ENCODE measurements at places on chromosomes 16 and 17.
A peak's percentile ranks its signal among the peaks of the same experiment; 100 is the strongest.

- DNase-seq, result no peak
These were observed 5.7 kb downstream of the IRX5 start for GRCh38 chr16:54936201-54936978.

- no peak for DNase-seq
These were observed 28.8 kb downstream of the MGAT5B start for GRCh38 chr17:76897023-76897422.

GRCh38 chr16:74698222-74698621 is 2.4 kb downstream of the MLKL start:
- DNase-seq, result no peak

DNA sequence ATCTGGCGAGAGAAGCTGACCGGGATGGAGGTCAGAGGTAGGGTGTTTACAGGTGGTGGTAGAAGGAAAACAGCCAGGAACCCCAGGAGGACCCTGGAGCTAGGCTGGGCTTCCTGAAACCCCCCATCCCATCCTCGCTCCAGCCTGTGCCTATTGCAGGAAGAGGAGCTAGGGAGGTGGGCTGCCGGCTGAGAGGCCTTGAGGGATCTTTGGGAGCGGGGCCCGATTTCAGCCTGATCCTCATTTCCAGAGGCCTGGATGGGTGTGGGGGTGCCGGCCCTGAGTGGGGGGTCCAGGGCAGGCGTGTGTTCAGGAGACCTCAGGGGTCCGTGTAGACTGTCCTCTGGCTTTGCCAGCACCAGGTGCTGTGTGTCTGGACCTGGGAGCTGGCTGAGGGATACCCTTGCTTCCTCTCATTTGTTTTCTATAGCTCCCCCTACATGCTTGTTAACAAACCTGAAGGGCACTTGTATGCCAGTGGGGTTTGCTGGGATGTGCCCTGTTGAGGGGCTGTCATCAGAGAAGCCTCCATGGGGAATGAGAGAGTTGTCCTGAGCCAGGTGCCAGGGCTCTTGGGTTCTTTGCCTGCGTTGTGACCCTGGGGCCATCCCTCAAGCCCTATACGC is 18.9 kb upstream of the RAP1GAP2 start:
- no peak for DNase-seq

DNA sequence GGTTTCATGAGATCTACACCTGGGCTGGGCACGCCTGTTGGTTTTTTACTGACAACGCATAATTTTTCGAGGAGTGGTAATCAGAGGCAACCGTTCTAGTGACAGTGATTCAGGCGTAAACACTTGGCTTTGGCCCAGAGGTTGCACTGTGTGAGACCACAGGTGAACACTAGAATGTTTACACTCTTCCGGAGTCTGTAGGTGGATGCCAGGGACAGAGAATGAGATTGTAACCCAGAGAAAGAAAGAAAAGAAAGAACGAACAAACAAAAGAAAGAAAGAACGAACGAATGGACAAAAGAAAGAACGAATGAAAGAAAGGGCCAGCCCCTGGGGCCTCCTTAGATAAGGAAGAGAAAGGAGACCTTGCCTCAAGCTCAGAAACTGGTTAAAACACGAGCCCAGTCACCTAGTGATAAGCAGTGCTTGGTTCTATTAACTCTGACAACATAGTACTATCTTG is 113.2 kb downstream of the PRKCB start:
- no peak for DNase-seq

DNA sequence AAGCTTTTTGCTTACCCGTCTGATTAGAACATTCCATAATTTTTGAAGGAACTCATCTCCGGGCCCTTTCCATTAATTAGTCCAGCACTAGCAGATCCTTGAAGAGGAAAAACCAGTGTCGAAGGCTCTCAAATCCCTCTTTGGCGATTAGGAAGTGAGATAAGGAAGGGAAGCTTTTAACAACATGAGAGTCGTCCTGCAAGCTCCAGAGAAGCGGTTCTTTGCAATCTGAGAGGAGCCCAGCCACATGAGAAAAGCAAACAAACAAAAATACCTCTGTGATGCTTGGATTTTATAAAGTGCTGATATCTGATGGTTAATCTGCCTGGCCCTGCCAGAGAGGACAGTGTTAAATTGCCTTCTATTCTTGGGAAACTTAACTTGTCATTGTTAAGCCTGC is 339.8 kb upstream of the SALL1 start:
- DNase-seq, result no peak

GRCh38 chr16:19809121-19809635 is 75.5 kb downstream of the GPRC5B start:
- peak; percentile 76 for DNase-seq

GRCh38 chr17:36072431-36073121 is 8.5 kb downstream of the CCL18 start:
- DNase-seq, result peak; percentile 21

DNA sequence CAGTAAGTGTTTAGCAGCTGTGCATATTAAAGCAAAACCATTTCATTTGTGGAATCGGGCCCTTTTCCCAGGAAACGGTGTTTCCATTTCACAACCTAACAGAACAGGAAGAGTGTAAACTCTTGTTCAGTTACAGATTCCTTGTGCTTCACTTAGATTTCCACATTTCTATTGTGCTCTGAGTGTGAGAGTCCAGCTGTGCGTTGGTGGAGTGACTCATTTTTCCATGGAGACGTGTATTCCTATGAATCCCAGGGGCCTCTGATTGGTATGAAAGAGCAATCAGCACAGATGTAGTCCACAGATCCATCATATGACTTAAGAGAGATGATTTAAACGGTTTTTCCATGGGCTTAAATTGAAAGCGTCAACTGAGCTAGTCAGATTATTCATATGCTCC is 13.3 kb upstream of the CAVIN1 start:
- no peak for DNase-seq

DNA sequence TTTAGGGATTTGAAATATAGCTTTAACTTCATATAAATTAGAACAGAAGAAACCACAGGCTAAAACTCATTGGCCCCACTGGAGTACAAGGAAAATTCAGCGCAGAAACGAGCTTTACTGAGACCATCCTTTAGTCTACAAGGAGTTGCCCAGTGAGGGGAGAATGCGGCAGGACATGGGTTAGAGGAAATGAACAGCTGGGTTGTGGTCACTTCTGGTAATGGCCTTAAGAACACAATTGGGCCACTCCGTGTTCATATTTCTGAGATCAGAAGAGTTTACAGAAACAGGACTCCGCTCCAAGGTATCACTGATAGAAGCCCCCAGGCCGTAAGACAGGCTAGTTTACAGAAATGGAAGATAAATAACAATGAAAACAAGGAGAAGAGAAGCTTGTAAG is 188.3 kb downstream of the ZFHX3 start:
- DNase-seq, result no peak

- no peak for DNase-seq
These were observed 253.7 kb downstream of the TOX3 start for GRCh38 chr16:52293204-52293603.

DNA sequence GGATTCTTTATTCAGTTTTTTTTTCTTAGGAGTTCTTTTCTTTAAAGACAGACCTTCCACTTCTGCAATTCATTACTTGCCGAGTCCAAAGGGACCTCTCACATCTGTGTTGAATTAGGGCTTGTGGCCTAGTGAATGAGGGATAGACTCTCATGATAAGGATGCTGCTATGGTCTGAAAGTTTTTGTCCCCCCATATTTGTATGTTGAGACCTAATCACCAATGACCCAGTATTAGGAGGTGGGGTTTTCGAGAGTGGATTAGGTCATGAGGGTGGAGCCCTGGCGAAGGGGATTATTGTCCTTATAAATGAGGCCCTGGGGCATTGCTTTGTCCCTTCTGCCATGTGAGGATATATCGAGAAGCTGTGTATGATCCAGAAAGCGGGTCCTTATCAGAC is 9.5 kb downstream of the KRT12 start:
- no peak for DNase-seq

DNA sequence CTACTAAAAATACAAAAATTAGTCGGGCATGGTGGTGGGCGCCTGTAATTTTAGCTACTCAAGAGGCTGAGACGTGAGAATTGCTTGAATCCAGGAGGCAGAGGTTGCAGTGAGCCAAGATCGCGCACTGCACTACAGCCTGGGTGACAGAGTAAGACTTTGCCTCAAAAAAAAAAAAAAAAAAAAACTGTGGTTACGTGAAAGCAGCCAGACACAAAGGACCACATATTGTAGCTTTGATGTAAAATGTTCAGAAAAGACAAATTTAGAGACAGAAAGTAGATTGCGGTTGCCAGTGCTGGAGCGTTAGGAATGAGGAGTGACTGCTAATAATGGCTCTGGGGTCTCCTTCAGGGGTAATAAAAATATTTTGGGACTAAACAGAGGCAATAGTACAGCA is 4.0 kb upstream of the MEAK7 start:
- no peak for DNase-seq

DNA sequence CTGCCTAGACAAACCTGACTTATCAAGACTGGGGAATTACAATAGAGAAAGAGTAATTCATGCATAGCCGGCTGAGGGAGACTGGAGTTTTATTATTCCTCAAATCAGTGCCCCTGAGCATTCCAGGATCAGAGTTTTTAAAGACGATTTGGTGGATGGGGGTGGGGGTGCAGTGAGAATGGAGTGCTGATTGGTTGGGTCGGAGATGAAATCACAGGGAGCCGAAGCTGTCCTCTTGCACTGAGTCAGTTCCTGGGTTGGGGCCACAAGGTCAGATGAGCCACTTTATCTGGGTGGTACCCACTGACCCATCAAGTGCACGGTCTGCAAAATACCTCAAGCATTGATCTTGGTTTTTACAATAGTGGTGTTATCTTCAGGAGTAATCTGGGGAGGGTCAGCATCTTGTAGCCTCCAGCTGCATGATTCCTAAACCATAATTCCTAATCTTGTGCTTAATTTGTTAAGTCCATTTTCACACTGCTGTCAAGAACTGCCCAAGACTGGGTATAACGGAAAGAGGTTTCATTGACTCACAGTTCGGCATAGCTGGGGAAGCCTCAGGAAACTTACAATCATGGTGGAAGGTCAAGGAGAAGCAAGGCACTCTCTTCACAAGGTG is 69.6 kb downstream of the MARF1 start:
- DNase-seq, result peak; percentile 42

DNA sequence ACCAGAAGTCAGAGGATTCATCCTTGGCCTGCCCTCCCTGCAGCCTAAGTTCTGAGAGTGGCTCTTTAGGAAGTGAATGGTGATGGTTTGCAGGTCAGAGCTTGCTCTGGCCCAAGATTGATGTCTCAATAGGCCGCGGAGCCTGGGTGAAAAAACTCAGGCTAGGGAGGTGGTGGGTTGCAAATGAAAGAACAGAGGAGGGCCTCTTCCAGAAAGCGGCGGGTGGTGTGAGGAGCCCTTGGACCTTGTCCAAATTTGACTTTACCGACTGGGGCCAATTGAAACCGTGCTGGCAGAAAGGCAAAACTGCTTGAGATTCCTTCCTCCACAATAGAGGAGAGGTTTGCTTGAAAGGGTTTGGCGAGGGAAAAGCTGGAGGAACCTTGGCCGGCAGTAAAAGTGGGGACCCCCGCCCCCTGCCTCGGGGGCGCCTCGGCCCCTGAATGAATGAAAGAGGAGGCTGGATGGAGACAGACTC is 331.3 kb downstream of the SEC14L1 start:
- no peak for DNase-seq

GRCh38 chr17:42873315-42873714 is 22.3 kb downstream of the AOC3 start:
- no peak for DNase-seq

- peak; percentile 39 for DNase-seq
These were observed 218.7 kb downstream of the MRTFB start for GRCh38 chr16:14289692-14290340.

GRCh38 chr17:18141210-18141803 is 32.8 kb downstream of the MYO15A start:
- peak; percentile 31 for DNase-seq

GRCh38 chr16:81808933-81809480 is 29.9 kb downstream of the PLCG2 start:
- DNase-seq, result no peak

- peak; percentile 88 for DNase-seq
These were observed 28.2 kb downstream of the ZFHX3 start for GRCh38 chr16:73019457-73020362.

- peak; percentile 33 for DNase-seq
These were observed 13.9 kb downstream of the RECQL5 start for GRCh38 chr17:75652934-75653549.

DNA sequence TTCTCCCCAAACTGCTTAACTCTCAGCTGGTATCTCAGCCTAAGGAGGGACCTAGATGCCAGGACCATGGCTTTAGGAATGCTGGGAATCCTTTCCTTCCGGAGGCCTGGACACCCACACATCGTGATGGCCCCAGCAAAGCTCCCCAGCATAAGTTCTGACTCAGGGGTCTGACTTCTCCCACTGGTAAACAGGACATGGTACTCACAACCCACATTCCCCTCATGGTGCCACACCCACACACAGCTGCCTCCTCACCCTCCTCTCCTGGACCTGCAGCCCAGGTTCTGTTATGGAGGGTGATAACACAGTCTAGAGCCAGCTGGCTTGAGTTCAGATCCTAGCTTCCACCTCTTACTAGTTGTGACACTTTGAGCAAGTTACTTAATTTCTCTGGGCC is 719 bp upstream of the RNF227 start:
- no peak for DNase-seq

DNA sequence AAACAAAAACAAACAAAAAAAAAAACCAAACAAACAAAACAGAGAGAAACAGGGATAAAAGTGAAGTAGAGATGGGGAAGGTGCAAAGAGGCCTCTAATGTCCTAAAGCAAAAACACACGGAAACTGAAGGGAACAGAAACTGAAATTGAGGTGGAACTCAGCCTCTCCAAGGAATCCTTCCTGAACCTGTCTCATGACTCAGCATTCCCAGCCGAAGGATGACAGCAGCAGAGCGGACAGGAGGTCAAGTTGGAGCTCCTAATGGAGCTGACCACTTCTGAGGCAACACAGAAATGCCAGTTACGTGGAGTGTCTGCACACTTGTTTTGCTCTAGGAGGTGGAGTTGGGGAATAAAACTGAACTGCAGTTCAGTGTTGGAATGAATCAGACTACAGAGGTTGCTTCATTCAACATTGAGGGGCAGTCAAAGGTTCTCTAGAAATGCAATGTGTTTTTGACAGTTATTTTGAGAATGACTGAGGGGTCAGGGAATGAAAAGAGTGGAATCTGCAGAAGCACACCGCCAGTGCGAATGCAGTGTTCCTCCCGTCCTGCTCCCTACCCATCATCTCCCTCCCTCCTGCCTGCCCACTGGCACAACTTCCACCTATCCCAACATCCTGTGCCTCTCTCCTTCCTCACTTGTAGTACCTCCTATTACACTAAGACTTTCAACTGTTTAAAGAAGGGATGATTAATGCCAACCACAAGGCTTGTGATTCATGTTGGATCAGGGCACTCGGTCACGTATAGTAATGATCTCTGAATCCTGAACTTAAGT is 6.3 kb downstream of the UBE2O start:
- DNase-seq, result peak; percentile 90

DNA sequence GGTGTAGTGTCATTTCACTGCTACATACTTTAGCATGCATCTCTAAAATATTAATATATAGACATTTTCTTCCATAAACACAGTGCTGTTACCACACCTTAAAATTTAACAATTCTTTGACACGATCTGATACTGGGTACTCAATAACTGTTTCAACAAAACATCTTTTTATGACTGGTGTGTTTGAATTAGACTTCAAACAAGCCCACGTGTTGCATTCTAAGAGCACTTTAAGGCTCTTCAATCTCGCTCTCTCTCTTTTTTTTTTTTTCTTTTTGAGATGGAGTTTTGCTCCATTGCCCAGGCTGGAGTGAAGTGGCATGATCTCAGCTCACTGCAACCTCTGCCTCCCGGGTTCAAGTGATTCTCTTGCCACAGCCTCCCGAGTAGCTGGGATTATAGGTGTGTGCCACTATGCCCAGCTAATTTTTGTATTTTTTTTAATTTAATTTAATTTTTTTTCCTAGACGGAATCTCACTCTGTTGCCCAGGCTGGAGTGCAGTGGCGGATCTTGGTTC is 15.8 kb upstream of the SLC46A1 start:
- DNase-seq, result no peak

Measured in Caki2 (cell line).